ENCODE measurements at places on chromosomes 2 and 18.

DNA sequence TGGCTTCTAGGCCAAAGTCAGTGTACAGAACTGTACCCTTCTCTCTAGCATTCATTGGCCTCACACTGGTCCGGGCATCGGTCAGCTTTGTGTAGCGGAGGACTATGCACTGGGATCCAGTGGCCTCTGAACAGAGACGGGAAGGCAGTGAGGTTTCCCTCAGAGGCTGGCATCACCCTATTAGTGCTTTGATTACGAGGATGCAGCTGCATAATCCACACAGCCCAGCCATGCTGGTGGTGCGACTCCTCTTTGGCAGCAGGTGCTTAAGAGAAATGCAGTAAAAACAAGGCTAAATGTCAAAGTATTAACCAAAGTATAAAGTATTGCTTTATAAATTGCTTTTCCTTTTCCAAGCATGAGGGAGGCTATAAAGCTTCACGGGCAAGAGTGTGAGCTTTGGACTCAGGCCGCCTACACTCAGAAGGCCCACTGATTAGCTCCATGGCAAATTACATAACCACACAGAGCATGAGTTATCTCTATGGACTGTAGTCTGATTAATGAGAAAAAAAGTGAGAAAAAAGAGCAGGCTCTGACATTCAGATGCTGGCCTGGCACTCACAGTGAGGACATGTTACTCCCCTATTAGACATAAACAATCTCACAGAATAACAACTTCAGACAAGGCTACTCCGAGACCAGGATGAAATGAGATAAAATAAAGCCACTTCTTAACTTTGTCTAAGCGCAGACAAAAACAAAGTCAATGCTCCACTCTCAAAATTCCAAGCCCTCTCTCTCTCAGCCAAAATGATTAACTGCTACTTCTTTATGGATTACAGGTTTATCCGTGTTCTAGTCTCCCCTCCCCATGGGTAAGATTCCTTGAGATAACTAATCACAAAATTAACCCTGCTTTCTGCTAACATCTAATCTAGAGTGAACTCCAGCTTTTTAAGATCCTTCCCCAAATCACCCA, 6.4 kb upstream of the CRYGC start:
- DNase-seq = no peak

DNA sequence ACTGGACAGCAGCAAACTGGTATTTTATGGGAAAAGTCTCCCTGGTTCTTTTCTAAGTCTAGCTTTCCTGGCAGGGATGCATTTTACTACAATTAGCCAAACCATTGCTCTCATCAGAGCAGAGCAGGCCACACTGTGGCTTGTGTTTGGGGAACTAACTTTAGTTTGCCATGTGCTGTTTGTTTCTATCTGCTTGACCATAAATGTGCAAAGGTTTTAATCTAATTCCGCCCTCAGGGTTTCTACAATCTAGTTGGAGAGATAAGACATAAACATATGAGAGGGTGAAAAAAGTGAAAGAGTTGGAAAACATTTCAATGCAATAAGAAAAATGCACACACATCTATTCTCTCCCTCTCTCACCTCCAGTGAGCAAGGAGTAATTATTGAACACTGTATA, 86.9 kb upstream of the MAPK4 start:
- no peak for DNase-seq

GRCh38 chr2:59711121-59711520, 842.3 kb downstream of the BCL11A start:
- no peak for DNase-seq

GRCh38 chr18:13362607-13363006, 144.0 kb downstream of the LDLRAD4 start:
- no peak for DNase-seq

DNA sequence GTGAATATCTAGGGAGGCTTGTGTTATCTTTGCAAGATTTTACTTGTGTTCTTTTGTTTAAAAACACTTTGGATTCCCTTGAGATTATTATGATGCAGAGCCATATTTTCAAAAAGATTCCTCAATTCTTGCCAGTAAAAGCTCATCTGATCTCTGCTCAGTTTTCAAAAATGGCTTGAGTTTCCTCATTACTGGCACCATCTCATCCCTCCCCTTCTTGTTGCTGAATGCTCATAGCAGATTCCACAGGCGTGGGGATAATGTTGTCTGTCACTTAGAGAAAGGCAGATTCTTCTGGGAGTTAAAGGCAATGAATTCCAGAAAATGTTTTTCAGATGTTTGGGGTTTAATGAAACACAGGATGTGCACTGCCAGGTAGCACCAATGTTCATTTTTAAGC, 170.4 kb upstream of the TANK start:
- DNase-seq = no peak

- no peak for DNase-seq
Observed at GRCh38 chr2:166388481-166389070, 12.8 kb upstream of the SCN9A start.

- DNase-seq = no peak
Observed at GRCh38 chr2:175823002-175823706, 178.9 kb downstream of the LNPK start.

GRCh38 chr2:67240507-67240906, 156.6 kb upstream of the ETAA1 start:
- no peak for DNase-seq

- DNase-seq = no peak
Observed at GRCh38 chr2:232489516-232490220, 2.0 kb upstream of the ECEL1 start.

- no peak for DNase-seq
Observed at GRCh38 chr18:10130606-10131005, 216.8 kb downstream of the VAPA start.

GRCh38 chr2:73112026-73112912, 479 bp downstream of the RAB11FIP5 start:
- no peak for DNase-seq

DNA sequence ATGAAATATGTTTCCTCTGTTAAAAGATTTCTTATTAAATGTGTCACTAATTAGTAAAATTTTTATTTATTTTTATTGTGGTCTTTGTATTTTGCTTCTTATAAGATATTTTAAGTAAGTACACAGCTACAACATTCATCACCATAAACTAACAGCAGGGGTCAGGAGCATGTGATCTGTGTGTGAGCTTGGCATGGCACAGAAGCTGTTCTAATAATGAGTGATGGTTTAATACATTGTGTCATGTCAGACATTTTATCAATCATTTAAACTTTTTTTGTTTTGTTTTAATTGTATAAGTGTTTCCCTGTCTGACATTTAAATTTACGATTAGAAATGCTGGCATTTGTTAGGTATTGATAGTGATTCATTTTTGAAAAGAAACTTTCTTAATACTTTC, 585.4 kb downstream of the DSC3 start:
- no peak for DNase-seq

GRCh38 chr2:181660181-181660580, 3.3 kb upstream of the CERKL start:
- DNase-seq = no peak

GRCh38 chr2:108988076-108988795, 784 bp downstream of the EDAR start:
- DNase-seq = no peak

GRCh38 chr2:9300829-9301453, 94.3 kb downstream of the ASAP2 start:
- no peak for DNase-seq

DNA sequence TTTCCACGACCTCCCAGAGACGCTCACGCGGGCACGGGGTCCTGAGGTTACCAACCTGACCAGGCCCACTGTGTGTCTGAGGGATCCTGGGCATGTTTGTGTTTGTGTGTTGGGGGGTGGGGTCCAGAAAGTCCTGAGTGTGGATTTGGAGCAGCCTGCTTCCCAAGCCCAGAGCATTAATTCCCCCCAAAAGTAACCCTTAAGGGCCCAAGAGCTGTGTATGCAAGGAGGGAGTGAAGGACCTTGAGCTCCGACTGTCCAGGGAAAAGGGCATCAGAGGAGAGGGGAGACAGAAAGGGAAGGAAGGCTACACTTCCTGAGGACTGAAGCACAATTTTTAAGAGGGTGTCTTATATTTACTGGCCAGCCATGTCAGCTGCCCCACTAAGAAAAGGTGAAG, 5.2 kb upstream of the SIX3 start:
- DNase-seq = no peak

GRCh38 chr2:170715062-170715931, at the start of gene SP5:
SP5 (plus strand) TSS chr2:170715337; CDS start chr2:170715513, 176 bp downstream.
- no peak for DNase-seq

GRCh38 chr2:216636551-216637450, 3.6 kb downstream of the IGFBP2 start:
- no peak for DNase-seq

DNA sequence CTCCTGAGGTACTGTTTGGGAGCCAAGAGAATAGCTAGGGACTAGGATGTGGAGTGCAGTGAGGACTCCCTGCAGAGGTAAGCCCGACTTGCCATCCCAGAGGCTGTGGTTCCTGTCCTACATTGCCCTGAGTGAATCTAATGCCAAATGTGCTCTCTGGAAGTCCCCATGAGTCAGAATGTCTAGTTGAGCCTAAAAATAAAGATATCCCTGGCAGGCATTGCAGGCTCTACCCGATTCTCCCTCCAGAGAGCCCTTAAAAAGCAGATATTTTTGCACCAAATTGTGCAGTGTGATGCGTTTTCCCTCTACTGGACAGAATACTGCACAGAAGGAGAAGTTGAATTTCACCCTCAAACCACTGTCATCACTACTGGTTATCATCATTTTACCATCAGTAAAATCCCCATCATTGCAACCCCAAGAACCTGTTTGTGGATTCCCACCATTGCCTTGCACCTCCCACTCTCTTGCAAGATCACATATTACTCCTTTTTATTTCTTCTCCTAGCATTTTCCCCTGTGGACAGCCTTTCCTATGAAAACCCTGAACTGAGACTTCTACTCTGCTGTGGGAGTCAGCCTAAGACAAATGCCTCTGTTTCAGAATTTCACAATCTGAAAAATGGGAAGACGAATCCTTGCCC, 98.0 kb downstream of the MARCHF4 start:
- no peak for DNase-seq

DNA sequence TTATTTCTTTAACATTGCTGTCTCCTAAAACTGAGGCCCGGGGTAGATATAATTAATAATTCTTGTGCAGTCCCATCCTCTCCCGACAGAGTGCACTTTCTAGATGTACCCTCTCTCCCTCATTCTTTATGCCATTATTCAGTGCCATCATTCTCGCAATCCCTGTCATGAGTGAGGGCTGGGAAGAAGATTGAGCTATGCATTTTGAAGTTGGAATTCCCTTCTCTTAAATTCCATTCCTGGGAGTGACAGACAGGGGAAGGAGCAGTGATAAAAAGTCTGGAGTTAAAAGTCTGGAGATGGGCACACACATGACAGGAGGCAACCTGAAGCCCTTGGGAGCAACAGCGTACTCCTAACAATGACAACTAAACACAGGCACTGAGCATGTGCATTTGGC, 2.6 kb upstream of the KCNE4 start:
- no peak for DNase-seq

DNA sequence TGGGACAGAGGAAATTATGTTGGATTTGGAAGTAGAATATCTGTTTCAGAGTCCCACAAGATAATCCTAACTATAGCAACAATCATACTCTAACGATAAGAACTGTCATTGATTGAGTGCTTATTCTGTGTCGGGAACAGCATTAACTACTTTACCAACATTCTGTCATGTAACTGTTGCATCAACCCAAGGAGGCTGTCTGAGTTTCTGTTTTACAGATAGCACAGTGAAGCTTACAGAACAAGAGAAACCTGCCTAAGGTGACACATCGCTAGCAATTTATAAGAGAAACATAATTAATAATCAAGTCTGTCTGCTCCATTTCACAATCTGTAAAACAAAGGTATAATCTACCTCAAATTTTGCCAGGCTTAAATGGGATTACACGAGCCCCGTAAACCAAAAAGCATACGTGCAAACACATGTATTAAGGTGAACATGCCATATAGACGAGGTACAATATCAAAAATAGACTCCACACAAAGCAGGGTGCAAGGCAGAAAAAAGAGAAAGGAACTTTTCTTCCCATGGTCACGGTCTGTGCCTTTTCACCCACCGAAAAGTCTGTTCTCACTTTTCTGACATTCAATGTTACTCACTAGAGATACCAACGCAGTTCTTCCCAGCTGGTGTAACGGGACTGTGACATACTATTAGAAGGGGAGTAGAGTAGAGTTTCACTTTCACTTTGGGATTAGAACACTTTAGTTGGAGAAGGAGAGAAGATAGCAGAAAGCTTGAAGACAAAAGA, 37.2 kb upstream of the SLC8A1 start:
- no peak for DNase-seq

DNA sequence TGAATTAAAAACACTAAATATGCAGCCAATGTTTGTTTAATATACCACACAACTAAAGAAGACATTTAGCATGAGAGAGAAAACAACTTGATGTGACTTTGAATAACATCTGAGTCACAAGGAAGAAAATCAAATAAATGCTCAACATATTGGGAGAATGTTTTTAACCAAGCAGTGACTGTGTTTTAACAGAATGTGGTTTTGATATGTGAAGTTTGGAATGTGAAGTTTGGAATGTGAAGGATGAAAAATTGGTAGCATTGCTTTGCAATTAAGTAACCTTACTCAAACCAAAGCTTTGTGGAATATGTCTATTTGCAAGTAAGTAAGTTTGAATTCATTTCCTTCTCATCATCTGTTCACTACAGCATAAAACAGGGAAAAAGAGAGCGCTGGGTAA, 128.2 kb upstream of the DNAJC10 start:
- no peak for DNase-seq

- DNase-seq = no peak
Observed at GRCh38 chr2:180716186-180717180, 263.9 kb upstream of the UBE2E3 start.

DNA sequence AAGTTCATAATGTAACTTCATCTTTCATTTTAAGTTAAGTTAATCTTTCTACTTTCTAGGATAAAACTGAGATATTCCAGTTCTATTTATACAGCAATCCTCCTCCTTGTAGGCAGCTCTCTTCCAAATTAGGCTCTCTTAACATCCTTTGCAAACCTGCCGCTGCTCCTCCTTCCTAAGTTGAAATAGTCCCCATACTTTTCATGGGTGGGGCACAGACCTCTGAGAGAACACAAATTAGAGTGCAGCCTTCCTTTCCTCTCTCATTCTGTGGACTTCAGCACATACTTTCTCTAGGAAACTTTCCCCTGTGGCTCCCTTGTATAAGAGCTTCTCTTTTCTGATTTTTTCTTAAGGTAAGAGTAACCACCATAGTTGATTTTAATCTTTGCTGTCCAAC, 28.3 kb downstream of the TWSG1 start:
- DNase-seq = no peak

Data from activated CD4-positive, CD25-positive, alpha-beta regulatory T cell (primary cell).